ENCODE measurements at places on chromosomes 11 and 22. TPM values are rescaled to one million over a fixed set of nuclear protein-coding genes. Genes with fewer than 3 reads are reported as not detected.

Gene CWF19L2
- 6.8 TPM for total RNA-seq

- peak; percentile 0 for ATAC-seq
These were observed 19.4 kb upstream of the MALAT1 start for GRCh38 chr11:65479184-65480145.

DNA sequence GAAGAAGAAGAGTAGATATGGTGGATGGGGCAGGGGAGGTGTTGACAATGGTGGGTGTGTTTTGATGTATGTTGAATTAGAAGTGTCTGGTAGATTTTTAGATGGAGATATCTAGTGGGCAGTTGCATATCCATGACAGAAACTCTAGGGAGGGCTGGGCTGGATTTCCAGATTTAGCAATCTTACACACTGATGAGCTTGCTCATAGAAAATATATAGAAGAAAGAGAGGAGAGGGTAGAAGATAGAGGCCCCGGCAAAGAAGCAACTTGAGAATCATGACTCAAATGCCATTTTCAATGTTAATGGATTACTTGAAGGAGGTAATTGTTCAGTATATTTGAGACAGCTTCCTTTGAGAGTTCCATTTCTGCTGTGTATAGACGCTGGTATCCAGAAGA lies 8.2 kb downstream of the REXO2 start:
- ATAC-seq: no peak

Gene TIRAP
- 5.8 TPM for total RNA-seq

DNA sequence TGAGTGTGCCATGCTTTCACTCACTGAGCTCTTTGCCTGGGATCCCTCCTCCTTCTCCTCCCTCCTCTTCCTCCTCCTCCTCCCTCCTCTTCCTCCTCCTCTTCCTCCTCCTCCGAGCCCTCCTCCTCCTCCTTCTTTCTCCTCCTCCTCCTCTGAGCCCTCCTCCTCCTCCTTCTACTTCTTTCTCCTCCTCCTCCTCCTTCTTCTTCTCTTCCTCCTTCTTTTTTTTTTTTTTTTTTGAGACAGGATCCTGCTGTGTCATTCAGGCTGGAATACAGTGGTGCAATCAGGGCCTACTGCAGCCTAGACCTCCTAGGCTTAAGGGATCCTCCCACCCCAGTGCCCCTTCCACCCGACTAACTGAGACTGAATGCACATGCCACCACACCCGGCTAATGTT lies 62.3 kb downstream of the DEUP1 start:
- no peak for ATAC-seq

Gene SCGB1C1
- total RNA-seq: not detected

DNA sequence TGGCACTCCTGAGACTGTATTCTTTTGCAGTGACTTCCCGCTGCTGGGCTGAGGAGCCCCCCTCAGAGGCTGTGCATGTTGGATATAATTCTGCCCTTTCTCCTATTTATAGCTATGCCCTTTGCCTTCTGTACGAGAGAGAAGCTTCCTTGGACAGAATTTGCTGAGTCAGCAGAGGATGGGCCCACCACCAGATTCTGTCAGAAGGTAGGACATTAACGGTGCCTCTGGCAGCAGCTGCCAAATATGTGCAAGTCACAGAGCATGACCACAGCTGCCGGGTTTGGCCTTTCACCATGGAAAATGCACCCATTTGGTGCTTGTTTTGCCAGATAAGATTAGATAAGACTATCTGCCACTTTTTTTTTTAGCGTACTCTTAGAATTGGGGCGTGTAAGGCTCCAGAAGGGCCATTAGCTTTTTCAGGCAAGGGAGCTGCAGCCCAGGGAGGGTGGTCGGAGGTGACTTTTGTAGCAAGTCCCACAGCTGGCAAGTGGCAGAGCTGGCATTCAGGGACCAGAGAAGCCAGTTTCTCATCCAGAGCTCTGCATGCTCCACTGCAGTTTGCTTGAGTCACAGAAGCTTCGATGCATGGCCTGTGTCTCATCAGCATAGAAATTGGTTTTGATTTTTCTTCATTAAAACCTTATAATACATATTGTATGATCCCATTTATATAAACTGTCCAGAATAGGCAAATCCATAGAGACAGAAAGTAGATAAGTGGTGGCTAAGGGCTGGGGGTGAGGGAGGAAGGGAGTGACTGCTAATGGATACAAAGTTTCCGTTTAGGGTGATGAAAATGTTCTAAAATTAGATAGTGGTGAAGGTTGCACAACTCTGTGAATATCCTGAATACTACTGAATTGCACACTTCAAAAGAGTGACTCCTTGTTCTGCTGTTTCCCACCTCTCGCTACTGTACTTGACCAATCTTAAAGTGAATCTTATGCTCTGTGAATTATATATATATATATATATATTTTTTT lies 15.8 kb downstream of the UPB1 start:
- peak; percentile 53 for ATAC-seq

GRCh38 chr11:108338750-108339149 lies 115.9 kb downstream of the ATM start:
- ATAC-seq: peak; percentile 91

Gene OR51E2
- total RNA-seq: not detected

DNA sequence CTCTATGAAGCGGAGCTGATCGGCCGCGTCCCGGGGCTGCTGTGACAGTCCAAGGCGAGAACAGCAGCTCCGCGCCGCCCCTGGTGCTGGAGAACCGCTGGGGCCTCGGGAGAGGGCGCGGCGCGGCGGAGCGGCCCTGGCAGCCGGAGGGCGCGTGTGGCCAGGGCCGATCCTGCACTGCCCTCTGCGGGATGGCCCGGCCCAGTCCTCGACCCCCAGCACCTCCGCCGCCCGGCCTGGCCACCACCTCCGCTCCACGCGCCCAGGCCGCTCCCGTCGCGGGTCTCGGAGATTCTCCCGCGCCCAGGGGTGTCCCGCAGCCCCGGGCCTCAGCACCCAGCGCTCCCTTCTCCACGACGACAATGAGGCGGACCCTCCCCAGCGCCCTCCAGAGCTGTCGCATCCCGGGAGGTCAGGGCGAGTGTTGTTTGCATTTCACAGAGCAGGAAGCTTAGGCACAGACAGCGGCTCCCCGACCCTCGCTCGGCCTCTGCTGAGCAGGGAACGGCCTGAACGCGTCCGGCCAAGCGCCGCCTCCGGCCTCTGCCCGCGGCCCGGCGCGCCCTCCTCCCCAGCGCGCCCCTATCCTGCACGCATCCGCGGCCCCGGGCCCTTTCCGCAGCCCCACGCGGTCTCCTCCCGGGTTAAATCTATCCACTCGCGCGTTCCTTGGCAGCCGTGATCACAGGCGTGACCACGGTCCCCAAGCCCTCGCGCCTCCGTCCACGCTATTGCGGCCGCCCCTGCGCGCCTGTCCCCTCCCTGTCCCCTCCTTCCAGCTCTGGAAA lies 109.7 kb downstream of the WNT7B start:
- ATAC-seq: peak; percentile 25

DNA sequence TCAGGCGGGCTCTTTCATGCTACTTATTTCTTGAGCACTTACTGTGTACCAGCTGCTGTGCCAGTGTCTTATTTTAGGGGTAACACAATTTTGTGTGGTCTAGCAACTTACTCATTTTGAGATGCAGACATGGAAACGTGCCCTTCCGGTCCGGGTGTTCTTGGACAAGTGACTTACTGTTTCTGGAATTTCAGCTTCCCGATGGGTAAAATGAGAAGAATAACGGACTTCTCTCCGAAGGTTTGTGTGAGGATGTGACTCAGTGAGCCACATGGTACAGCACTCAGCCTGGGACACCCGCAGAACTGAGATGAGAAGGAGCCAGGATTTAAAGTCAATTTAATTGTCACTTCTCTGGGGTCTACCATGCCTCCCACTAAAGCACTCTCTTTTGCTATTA lies 114.5 kb upstream of the SYT13 start:
- ATAC-seq: no peak

DNA sequence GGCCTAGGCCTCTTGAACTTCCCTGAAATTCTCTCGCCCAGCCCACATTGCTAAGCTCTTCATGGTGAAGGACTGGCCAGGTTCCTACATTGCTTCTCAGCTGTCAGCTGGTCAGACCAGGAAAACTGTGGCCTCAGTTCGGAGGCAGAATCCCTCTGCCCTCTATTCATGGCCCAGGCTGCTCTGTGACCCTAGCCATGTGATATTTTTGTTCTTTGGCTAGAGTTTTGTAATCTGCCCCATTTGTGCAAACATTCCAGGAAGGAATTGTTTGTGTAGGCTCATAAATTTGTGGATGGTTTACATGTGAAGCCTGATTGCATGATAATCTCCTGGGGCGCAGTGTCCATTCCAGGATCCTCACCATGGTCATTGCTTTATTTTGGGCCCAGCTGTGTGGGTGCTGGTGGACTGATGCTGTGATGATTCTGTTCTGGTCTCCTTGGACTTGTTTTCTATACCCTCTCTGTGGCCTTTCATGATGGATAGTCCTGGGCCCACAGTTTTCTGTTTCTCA lies 149.1 kb upstream of the E2F8 start:
- peak; percentile 13 for ATAC-seq

GRCh38 chr22:38846412-38846811 lies 2.6 kb upstream of the NPTXR start:
- ATAC-seq: no peak

DNA sequence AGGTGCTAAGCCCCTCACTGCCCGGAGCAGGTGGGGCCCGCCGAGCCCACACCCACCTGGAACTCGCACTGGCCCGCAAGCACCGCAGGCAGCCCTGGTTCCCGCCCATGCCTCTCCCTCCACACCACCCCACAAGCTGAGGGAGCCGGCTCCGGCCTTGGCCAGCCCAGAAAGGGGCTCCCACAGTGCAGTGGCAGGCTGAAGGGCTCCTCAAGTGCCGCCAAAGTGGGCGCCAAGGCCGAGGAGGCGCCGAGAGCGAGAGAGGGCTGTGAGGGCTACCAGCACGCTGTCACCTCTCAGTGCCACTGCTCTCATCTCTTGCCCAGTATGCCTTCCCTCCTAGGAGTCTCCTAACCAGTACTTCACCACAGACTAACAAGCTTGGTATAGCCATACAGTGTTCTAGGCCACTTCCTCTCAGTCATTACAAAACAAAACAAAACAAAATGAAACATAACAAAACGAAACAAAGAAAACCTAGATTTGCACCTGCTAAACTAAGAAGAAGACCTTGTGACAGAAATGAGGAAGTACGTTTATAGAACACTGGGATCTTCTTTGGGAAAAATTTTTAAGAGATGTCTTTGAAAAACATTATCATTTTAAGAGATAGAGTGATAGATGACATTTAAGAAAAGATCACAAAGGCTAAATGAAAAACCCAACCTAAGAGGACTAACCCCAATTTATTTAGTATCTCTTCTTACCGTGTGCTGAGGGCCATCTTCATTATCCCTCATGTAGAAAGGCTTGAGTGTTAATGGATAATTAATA lies 47.7 kb upstream of the GAB2 start:
- peak; percentile 77 for ATAC-seq

GRCh38 chr22:45268167-45268957 lies 16.4 kb upstream of the UPK3A start:
- ATAC-seq: peak; percentile 14
